ENCODE measurements at places on chromosomes 12 and 14.

DNA sequence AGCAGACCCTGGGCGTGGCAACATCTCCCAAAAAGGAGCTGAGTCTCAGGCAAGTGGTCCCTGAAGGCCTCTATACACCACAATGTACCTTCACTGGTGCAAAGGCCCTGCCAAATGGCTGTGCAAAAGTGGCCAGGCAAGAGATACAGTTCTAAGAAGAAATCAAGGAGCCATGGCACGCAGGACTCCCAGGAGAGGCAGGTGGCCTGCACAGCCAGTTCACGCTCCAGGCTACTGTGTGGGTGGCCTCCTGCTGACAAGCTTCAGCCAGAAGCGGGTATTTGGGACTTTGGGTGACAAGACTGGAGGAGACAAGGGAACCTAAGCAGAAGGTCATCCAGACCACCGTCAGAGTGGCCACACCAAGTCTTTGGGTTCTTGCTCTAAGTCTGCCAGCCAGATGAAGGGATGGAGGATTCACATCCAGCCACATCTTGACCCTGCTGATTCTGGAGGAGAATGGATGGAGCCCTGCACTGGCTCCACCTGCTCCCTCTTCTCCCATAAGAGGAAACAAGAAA is 20.5 kb upstream of the ZFP36L1 start:
- DNase-seq: no peak

DNA sequence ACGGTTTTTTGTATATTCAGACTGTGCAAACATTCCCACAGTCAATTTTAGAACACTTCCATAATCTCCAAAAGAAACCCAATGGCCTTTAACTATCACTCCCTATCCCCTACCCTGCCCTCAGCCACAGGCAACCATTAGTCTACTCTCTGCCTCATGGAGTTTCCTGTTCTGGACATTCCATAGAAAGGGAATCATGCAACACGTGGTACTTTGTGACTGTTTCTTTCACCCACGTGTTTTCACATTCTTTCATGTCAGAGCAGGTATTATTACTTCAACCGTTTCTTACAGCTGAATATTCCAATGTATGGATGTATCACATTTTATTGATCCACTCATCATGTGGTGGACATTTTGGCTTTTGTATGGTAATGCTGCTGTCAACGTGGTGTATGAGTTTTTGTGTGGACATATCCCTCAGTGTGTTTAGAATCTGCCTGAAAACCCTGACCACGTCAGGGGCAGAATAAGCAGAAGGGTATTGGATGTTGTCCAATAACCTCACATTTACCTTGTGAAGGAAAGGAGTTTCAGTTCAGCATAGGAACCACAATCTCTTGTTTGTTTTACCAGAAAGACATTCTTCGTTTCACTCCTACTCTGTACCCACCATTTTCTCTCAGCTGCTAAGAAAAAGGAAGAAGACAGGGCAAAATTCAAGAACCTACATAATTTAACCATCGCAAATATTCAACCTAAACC is 107.5 kb upstream of the DYRK2 start:
- DNase-seq: peak; percentile 27

DNA sequence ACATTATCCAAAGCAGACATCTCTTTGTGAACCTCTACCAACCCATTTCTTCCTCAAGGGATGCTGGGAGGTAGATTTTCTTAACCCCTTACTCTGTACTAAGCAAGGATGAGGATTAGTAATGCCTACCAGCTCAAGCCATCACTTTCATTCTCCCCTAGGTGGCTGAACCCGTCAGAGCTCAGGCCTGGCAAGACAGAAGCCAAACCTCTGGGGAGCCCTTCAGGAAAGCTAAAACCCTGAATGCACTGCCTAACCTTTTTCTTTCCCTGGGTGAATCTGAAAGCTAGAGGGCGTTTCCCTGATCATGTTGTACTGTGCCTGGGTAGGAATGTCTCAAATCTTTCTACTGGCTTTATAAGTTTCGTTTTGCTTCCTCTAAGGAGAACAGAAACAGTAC is 617.3 kb downstream of the RPL10L start:
- DNase-seq: no peak

GRCh38 chr12:122837306-122838265 is 2.3 kb downstream of the HIP1R start:
- DNase-seq: peak; percentile 36

GRCh38 chr12:68406134-68406576 is 74.0 kb upstream of the MDM1 start:
- DNase-seq: peak; percentile 80

- DNase-seq: no peak
These were observed 572.0 kb upstream of the ATP2B1 start for GRCh38 chr12:90280564-90281058.

GRCh38 chr14:24399447-24399822 is 632 bp downstream of the NYNRIN start:
- no peak for DNase-seq

- DNase-seq: no peak
These were observed 379.9 kb upstream of the DCN start for GRCh38 chr12:91562476-91562875.

GRCh38 chr14:75648066-75648838 is 12.4 kb downstream of the ERG28 start:
- peak; percentile 54 for DNase-seq
